ENCODE measurements at places on chromosomes 3 and 15.

DNA sequence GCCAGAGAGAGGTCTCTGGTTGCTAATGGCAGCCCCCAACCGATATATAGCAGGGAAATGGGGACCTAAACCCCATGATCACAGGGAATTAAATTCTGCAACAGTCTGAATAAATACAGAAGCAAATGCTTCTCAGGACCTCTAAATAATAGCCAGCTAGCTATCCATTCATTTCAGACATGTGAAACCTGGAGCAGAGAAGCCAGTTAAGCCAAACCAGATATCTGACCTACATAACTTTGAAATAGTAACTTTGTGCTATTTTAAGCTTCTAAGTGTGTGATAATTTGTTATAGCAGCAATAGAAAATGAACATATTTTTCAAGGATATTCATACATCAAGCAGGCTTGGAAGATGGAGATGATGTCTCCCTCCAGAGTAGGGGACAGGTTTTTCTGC, 1062.9 kb upstream of the CADM2 start:
- DNase-seq: no peak

DNA sequence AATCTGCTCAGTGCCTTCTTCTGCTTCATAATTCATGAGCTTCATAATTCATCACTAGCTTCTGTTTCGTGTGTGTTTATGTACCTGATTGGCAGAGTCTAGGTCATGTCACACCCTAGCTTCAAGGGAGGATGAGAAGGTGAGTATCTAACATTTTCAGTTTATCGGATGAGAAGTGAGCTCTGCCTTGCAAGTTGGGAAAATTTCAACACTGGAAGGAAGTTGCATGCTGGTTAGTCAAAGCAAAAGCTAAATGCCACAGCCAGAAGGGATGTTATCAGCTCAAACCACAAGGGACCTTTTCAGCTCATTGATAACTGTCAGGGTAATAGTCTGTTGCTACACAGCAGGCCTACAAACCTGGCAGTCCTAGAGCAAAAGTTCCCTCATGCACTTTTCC, 7.3 kb upstream of the TNFSF10 start:
- DNase-seq: peak; percentile 91

- DNase-seq: no peak
Observed at GRCh38 chr3:141065841-141066805, 15.0 kb downstream of the SPSB4 start.

GRCh38 chr3:100777271-100777670, 68.0 kb downstream of the TFG start:
- DNase-seq: no peak

DNA sequence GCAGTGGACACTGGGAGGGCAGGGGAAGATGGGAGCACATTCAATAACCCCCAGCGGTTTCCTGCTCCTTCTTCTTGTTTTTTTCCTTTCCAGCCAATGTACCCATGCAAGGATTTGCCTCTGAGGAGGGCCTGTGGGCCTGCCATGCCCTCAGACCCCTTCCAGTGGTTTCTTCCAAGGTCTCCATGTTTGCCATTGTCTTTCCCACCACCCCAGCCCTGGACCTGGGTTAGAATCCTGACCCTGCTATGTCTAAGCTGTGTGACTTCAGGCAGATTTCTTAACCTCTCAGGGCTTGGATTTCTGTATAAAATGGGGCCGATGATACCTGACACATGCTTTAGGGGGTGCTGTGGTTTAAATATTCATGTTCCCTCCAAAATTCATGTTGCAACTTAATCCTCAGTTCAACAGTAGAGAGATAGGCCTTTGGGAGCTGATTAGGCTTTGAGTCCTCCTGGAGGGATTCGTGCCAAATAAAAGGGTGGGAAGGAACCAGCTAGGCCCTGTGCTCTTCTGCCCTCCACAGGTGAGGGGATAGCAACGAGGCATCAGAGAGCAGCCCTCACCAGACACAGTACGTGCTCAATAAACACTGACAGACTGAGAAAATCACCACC, 46.3 kb upstream of the FLNB start:
- DNase-seq: peak; percentile 86

GRCh38 chr15:93121107-93121506, 32.1 kb upstream of the RGMA start:
- DNase-seq: no peak

DNA sequence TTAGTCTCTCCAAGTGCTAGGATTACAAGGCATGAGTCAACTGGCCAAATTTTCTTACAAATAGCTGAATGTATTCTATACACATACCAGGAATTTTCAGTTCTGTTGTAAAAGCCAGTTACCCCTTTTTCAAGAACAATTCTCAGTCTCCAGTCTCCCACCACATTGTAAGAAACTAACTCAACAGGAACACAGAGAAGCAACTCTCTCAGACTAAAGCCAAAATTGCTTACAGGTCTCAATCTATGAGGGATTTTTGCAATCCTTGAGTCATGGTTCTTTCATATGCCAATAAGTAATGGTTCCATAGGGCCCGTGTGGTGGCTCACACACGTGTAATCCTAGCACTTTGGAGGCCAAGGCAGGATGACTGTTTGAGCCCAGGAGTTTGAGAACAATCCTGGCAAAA, 8.5 kb downstream of the IP6K2 start:
- no peak for DNase-seq

DNA sequence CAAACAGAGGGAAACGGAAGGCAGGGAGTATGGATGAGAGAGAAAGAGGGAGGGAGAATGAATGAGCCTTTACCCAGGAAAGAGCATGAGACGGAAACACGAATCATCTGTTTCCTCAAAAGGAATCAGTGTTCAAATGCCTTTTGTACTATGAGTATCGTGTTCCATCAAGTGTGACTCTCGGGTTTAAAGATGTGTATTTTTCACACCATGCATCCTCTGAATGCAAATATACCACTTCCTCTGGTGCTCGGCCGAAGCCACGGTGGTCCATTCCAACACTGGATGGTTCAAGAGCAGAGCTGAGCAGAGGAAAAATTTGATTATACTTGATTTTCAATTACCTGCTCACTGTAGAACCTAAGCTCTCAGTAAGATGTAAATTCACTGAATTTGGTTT, 505.1 kb downstream of the MECOM start:
- DNase-seq: no peak

DNA sequence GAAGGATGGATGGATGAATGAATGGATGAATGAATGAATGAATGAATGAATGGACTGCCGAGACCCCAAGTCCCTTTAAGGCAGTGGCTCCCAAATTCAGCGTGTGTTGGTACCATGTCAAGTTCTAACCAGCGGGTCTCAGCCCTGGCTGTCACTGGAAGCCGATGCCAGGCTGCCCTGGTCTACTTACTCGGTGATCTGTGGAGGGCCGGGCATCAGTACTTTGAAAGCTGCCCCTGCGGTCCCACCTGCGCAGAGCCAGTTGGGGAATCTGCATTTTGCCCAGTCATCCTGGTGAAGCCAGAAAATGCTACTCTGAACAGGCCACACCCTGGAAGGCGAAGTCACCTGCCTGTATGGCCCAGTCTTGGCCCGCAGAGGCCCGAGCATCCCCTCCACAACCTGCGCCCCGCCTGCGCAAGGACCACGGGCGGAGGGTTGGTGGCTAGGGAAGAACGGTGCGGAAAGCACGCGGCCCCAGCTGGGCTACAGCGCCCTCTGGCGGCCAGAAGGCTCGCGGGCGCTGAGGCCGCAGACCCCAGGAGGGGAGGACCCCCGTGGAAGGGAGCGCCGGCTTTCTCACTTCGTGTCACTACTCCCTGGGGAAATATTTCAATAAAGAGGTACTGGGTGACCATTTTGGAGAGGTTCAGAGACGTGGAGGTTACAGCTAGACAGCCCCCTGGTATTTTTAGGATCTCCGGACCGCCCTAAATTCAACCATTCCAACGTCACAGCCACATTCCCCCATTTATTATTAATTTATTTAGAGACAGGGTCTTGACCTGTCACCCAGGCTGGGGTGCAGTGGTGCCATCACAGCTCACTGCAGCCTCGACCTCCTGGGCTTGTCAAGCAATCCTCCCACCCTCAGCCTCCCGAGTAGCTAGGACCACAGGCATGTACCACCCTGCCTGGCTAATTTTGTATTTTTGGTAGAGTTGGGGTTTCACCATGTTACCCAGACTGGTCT, 34.9 kb downstream of the PRKCD start:
- DNase-seq: peak; percentile 74

GRCh38 chr3:24751020-24751419, 256.4 kb upstream of the THRB start:
- no peak for DNase-seq

DNA sequence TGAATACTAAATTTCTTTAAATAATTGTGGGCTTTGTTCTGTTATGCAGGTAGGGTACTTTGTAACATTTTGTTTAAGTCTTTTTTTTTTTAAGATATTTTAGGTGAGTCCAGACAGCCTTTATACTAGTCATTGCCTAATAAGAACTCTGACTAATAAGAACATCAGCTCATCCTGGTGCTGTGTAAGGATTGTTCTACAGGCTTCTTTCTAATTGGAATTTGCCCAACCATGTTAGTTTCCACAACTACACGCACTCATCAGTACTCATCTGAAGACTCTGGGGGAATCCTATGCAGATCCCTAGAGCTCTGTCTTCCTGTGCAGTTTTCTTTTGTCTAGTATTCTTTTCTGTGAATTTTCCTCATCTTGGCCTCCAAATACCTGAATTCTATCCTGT, 741.8 kb downstream of the IGSF11 start:
- no peak for DNase-seq

GRCh38 chr3:4656059-4656458, 162.9 kb downstream of the ITPR1 start:
- peak; percentile 56 for DNase-seq

DNA sequence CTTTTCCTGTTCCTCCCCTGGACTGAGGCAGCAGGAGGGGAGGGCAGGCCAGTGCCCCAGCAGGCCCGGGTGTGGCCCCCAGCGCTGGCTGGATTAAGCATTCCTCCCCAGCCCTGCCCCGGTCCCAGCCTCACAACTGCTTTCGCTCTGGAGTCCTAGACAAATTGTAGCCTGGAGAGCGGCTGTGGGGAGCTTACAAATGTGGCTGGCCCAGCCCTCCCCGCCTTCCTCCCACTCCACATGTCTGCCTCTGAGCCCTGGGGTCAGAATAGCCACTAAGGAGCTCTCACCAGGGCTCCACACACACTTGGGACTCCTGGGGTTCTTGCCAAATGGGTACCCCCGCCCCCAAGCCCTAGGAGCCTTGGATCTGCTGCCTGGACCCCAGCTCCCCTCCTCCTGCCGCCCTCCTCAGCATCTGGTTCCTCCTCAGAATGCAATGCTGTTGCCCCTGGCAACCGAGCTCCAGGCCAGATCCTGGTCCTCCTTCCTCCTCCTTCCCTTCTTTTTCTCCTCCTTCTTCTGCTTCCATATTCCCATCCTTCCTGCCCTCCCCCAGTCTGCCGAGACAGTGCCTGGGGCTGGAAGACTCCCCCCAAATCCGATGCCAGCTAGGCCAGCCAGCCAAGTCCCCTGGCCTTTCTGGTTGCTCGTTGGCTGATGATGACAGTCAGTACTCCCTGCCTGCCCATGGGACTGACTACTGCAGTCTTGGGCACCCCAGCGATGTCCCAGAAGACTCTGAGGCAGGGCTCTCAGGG, 91.1 kb downstream of the LINGO1 start:
- no peak for DNase-seq

- DNase-seq: peak; percentile 91
Observed at GRCh38 chr3:11385326-11385725, 113.1 kb downstream of the ATG7 start.

DNA sequence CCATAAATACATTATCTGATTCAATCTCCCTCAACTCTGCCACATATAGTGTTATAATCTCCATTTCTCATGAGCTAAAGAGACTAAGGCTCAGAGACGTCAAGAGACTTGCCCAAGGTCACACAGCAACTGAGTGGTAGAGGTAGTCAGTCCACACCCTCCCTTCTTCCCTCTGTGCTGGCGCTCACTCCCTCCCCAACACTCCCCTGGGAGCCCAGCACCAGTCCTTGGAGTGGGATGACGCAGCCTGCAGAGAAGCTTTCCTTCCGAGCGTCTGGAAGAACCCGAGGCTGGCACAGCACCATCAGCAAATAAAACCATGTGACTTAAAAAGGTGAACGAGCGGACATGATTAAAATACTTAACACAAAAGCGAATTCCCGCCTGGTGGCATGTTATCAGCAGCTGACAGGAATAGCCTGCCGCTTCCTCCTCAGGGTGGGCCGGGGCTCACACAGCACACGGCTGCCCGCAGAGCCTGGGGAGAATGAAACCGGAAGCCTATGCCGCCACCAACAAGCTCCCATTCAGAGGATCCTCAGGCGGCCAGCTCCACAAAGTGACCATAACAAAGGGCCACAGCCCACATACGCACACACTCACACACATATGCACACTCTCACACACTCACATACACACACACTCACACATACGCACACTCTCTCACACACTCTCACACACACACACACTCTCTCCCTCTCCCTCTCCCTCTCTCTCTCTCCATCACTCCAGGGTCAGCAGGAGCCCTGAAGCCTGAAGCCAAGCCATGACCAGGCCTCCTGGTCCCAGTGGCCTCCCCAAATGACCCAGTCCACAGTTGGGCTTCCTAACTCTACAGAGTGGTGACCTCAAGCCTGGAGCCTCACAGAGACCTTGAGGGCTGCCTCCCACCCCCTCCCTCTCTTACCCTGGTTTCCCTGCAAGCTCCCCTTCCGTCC, 120.5 kb downstream of the XXYLT1 start:
- DNase-seq: peak; percentile 94

GRCh38 chr3:140148824-140149390, 213.9 kb downstream of the CLSTN2 start:
- no peak for DNase-seq

DNA sequence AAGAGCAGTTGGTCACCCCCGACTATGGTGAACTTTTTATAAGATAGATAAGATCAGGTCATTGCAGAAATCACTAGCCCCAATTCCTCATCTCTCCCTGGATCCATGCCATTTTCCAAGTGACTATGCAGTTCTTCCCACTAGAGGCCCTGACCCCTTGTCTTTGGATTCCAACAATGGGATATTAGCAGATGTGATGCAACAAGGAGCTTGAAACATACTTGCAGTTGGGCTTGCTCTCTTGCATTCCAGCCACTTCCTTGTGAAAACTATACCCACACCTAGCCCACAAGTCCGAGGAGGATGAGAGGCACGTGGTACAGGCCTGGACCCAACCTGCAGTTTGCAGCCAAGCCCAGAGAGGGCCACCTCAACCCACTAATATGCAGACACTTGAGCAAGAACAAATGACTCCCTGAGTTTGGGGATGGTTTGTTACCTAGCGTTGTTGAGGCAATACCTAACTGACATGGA, 60.6 kb downstream of the SUCLG2 start:
- no peak for DNase-seq

DNA sequence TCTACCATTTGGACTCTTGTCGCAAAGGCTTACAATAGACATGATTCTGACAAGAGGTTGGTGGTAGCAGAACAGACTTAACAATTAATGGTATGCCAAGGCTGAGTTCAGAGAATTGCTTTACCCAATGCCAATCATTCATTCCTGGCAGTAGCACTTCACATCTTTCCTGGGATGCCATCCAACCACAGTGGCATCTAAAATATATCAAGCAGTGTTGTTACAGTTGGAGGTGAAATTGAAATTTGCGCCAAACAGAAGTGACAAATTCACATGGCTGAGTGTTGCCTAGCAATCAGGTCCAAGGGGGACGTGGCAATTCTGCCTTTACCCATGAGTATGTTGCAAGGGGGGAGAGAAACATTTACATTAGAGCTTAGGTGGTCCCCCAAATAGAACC, 21.0 kb upstream of the DPH6 start:
- no peak for DNase-seq

GRCh38 chr3:39343076-39343717, 13.7 kb downstream of the CCR8 start:
- no peak for DNase-seq

GRCh38 chr3:88203642-88204055, 53.9 kb downstream of the C3orf38 start:
- DNase-seq: peak; percentile 75

GRCh38 chr3:143594206-143594605, 254.1 kb downstream of the SLC9A9 start:
- no peak for DNase-seq
